ENCODE measurements at places on chromosomes 3 and 15.
A peak's percentile ranks its signal among the peaks of the same experiment; 100 is the strongest.

DNA sequence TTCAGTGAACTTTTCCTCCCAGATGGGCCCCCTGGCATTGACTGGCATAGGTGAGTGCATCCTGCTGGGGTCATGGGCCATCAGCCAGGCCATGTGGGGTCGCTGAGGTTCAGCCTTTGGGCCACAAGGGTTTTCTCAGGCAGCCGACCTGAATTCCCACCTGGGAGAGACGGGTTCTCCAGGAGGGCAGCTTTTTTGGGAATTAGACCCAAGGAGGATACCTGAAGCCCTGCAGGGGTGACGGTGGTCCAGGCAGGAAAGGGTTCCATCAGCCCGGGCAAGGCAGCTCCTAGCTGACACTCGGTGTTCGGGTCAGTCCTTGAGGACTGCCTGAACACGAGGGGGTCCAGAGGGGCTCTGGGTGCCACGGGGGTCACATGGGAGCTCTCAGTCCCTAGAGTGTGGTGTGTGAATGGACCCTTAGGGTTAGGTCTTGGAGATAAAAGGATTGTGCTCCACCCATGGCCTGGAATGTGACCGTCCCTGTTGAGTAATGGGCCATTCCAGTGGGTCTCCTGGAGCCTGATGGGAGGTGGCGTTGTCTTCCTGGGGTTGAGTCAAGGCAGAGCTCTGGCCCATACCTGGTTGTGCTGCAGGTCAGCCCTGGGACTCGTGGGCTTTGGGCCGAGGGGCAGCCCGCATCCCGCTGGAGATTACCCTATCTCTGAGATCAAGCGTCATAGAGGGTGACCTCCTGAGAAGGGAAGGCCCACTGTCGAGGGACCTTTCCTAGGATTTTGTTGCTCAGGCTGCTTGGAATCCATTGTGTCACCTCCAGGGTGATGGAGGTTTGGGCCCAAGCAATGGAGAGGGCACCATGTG lies 192.8 kb downstream of the UBE3A start:
- no peak for DNase-seq

DNA sequence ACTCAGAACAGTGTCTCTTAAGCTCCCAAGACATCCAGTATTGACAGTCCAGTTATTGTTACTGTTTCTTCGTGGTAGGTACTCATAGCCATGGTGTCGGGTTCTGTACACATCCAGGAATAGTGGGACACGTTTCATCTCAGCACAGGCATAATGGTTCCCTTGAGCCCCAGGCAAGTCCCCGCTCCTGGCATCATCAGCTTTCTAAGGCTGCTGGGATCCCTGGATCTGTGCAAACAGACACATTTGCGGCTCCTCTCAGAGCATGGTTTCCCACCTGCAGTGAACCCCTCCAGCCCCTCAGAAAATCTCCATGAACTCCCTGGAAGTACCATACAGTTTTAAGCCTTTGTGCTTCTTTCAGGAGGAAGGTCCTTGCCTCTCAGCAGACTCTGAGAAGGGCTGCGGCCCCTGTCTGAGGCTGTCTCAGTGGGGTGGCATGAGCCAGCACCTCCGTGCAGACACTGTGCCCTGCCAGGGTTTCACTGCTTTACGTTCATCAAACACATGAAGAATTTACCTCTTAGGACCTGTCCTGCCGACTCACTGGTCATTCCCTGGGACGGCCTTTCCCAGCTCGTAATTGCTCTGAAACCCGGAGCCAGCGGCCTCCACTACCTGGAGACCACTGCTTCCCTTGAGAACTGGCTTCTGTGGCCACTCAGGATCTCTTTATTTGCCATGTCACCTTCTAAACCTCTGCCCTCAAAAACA lies 124.9 kb downstream of the LRRK1 start:
- no peak for DNase-seq

DNA sequence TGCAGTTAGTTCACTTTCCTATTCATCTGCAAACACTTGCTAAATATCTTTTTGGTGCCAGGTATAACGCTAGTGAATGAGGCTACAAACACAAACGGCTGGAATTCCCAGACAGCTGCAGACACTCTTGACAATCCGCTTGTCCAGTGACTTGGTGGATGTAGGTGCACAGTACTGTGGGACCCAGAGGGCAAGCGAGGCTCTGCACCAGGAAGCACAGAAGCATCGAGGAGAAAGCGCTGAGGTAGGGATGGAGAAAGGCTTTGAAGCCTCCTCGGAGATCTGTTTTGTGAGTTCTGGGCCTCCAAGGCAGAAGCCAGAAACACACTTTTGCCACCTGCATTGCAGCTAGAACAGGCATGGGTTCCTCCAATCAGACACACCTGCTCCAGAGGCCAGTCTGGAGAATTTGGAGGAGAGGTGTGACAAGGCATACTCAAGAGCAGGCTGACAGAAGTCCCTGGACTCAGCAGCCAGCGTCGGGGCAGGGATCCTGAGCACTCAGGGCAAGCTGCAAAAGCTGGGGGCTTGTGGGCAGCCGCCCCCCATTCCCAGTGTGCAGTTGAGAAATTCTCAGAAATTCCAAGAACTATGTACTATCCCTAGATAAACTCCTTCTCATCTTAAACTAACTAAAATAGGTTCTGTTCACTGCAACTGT lies 232.5 kb downstream of the OCA2 start:
- DNase-seq = no peak

- DNase-seq = no peak
Observed at GRCh38 chr15:85837011-85837433, 42.3 kb upstream of the KLHL25 start.

GRCh38 chr3:28575746-28576613 lies 227.4 kb upstream of the AZI2 start:
- peak; percentile 32 for DNase-seq

DNA sequence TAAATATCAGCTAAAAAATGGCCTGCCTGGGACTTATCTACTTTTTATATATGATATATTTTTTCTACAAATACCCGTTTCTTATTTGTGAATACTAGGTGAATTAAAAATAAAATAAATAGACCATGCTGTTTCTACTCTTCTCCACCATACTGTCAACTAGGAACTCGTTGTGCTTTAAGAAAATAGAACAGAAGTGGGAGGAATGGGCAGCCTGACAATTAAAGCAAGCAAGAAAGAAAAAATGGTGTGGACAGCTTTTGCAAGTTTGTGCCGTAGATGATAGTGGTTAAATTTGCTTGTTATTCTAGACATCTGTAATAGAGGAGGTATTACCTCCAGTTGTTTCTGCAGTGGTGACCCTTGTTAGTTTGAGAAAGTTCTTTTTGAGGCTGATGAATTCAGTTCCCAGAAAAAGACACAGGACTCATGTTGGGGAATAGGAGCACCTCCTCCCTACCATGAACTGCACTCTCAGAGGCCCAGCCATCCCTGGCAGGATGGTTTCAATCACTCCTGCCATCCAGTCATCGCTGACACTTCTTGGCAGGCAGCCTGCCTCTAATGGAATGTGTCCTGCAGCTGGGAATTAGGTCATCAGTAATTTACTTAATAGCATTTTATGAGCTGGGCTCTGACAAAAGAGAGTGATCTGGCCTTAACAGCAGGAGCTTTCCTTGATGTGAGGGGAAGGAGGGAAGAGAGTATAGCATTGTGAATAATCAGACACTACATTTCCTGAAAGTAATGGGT lies 105.0 kb upstream of the GAP43 start:
- peak; percentile 96 for DNase-seq

- no peak for DNase-seq
Observed at GRCh38 chr3:8113626-8114025, 388.0 kb upstream of the LMCD1 start.

- no peak for DNase-seq
Observed at GRCh38 chr3:63405882-63406281, 127.8 kb downstream of the SYNPR start.

DNA sequence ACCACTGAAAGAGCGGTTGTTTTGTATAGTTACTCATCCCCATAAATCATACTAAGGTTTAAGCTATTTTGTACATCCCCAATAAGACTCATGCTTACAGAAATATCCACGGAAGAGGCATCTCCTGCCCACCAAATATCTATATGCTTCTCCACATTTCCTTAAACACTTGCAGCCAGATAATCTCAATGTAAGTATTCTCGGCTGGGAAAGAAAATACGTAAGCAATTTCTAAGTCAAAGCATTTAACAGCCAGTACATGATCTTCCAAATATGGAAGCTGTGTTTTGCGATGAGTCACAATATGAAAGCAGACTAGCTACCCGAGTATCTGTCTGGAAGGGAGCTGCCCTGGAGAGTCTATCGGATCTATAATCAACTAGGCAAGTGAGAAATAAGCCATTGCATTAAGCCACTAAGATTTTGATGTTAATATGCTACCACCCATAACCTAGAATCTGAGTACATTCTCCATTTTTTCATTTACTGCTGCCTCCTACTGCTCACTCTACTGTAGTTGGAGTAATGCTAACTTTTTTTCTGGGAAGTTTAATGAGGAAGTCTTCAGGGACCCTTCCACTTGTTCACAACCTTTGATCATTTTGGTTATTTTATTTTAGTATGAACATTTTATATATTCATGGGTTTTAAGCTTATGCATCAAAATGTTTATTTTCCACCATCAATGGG lies 26.9 kb upstream of the ZMAT3 start:
- peak; percentile 68 for DNase-seq

DNA sequence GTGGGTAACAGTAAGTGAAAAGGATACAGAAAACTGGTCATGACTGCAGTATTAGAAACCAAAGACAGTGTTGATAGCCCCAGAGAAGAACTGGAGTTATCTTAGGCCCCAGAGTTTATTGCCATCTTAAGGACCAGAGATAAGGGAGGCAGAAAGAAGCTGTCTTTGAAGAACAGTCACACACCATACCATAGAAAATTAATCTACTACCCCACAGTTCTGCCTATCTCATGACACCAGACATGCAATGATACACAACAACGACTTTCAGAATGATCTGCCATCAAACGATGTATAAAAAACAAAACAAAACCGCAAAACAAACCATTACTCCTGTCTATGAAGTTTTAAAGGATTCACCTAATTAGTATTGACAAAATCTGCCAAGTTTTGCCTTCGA lies 9.6 kb downstream of the CPOX start:
- DNase-seq = no peak

Data from fibroblast of skin of right biceps (primary cell).